ENCODE measurements at places on chromosomes 1 and 21. TPM values are rescaled to one million over a fixed set of nuclear protein-coding genes. Genes with fewer than 3 reads are reported as not detected.

NECTIN4 gene
- not detected for polyA plus RNA-seq

COL9A2 gene
- polyA plus RNA-seq = 30.6 TPM

KLHL21 gene
- polyA plus RNA-seq = 14.4 TPM

GRCh38 chr1:220137019-220137786 is 43.3 kb downstream of the IARS2 start:
- DNase-seq = no peak

- DNase-seq = no peak
Observed at GRCh38 chr1:3333903-3334302, 120.6 kb upstream of the ARHGEF16 start.

- no peak for DNase-seq
Observed at GRCh38 chr21:34988139-34988538, 61.0 kb downstream of the RUNX1 start.

DNA sequence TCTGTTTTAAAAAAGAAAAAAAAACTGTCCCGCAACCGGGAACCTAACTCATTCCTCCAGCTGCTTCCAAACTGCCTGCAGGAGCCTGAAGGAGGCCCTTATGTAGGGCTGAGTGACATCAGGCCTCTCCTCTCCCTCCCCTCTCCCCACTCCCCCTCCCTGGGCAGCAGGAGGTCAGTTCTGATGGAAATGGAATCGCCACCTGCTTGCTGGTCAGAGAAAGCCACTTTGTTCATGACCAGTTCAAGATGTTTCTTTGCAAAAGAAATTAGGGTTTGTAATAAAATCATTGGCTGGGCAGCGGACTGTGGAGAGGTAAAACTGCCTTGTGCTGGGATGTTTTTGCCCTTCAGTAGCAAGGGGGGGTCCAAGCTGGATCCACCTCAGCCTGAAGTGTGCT is at the start of gene MAP1LC3C:
TSS of gene MAP1LC3C (minus strand) at position 73 of the 400 bp plus-strand sequence. CDS start 90 bp downstream, outside the sequence.
- no peak for DNase-seq

Data from B cell (primary cell).